ENCODE measurements at places on chromosomes 1 and 21.

DNA sequence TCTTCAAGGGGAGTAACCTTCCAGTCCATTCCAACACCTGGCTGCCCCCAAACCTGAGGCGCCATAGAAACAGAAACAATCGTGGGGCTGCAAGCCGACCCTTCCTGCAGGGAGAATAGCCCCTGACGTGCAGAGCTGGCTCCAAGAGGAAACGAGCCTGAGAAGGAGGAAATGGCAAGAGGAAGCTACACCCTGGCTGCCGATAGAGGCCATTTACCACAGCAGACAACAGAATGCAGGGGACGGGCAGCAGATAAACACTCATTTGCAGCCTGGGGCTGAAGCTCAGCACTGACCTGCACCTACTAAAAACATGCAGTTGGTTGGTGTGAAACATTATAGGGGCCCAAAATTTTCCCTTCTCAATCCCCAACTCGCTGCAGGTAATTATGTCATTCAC is 8.7 kb upstream of the TDRD10 start:
- no peak for DNase-seq

DNA sequence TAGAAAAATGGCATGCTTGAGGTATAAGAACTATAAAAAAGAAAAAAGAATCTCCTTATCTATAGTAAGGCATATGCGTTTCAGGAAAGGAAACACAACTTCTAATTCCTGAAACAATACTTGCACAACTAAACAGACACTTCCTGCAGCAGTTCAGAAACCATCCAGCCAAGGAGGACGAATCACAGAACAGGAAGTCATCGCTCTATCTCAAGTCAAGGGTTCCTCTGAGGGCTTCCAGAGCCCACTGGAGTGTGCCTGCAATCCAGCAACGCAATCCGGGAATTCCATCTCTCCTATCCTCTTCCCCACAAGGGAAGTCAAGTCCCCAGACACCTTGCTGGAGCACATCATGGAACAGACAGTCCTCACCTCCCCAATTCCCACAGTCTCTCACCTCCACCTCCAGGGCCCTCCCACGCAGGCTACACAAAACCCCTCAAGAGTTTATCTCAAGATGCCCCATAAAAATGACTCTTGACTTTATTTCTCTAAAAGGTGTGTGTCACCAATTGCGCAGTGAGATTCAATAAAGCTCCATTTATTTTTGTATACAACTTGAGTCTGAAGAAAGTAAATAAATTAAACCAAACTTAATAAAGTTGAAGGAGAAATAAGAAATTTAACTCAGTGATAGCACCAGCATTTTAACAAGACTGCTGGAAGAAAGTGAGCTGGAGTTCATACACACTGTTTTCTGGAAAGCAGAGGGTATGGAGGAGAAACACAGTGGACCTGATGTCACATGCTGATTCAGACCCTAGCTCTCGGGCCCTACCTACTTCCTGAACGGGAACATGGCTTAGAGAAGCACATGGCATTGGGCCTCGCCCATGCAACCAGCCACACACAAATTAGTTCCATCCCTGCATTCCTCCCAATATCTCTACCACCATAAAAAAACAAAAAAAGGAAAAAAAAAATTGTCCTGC is 39.9 kb downstream of the SIPA1L2 start:
- DNase-seq, result no peak

DNA sequence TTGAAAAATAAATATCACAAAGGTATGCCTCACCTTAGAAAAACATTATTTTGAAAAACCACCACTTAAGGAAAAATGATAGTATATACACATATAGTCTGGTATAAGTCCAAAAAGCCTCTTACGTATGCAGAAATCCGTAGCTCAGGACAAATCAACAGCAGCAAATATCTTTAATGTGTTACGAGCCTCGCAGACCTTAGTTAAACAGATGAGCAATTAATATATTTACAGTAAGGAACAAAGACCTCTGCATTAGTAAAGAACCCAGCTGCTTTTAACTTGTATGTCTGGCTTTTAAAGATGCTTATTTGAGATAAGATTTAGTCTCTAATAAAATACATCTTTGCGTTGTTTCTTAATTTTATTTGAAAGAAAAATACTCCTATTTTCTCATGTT is 79.9 kb upstream of the CHRM3 start:
- no peak for DNase-seq

GRCh38 chr1:112418099-112418892 is 22.3 kb downstream of the CTTNBP2NL start:
- DNase-seq, result no peak

DNA sequence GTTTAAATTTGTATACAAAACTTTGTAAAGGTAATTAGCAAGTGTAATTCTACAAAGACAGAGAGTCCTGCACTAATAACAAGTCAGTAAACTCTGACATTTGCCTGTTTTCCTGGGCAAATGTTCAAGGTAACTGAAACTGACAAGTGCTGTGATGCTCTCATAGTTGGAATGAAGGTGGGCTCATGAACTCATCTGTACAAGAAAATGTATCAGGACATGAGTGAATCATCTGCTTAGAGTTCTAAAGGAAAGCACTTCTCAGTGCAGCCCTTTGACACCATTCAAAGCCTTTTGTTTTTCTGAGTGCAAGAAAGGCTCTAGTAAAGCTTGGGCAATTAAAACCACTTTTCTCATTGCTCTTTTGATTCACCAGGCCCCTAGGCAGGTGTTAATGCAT is 91.5 kb downstream of the UROD start:
- no peak for DNase-seq

DNA sequence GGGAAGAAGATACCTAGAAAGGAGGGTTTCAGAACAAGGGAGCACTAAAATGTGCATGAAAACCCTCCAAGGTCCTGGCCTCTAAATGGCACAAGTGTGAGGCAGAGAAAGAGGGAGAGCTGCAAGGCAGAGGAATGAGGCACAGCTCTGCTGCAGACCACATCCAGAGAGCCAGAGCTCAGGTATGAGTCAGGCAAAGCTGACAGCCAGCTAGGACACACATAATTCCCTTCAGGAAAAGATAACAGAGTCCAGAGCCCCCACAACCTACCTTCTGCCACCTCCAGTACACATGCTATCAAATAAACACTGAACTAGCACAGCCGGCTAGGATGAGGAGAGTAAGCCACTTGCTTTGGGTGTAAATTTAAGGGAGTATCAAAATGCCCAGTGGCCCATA is 62.2 kb downstream of the HSF2BP start:
- no peak for DNase-seq

DNA sequence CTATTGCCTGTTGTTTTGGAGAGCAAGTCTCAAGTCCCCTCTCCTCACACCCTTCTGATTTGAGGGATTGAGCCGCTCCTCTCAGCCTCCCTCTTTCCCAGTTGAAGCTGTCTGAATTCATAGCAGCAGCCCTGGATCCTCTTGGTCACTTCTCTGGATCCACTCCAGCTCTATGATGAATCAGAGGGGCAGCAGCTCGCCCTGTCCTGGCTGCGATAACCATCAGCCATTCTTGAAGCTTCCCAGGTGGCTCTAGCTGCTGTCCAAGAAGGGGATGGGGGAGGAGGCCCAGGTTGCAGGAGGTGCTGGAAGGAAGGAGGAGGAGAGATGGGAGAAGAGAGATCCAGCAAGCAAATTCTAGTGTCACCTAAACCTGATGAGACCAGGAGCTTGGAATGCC is 31.3 kb downstream of the WNT4 start:
- DNase-seq, result no peak

- DNase-seq, result no peak
Observed at GRCh38 chr1:39047374-39048229, 21.5 kb downstream of the NDUFS5 start.

DNA sequence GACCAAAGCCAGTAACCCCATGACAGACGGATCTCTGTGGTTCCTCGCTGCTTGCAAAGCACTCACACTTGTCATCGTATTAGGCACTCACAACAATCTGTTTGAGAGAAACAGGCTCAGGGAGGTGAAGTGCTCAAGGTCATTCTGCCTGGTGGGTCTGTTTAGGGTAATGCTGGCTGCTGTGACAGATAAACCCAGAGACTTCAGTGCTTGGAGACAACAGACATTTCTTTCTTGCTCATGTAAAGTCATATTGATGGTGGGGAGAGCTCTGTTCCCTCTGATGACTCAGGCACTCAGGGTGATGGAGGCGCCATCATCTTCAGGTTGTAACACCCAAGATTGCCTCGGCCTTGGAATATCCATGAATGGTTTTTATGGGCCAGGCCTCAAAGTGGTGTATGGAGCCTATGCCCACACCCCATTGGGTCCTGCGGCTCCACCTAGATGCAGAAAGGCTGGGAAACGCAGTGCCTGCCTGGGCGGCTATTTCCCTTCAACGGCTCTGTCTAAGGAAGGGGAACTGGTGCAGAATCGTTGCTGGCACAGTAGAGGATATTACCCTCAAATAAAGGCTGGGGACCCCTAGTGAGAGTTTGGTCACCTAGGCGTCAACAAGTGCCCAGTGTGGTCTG is 71.6 kb upstream of the SELENON start:
- DNase-seq, result no peak

GRCh38 chr1:21077085-21077484 is 99.6 kb downstream of the EIF4G3 start:
- no peak for DNase-seq

DNA sequence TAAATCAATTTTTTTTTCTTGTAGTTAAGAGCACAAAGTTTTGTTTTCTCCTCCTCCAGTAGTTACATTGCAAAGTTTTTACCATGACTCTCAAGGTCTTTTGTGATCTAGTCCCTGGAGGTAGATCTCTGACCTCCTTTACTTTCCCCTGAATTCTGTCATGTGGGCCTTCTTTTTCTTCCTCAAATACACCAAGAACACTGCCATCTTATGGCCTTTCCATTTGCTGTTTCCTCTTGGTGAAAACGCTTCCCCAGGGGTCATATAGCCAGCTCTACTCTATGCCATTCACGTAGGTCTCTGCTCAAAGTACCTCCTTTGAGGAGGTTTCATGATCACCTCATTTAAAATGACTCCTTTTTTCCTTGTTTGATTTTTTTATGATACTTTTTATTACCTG is 2.7 kb downstream of the DDX20 start:
- DNase-seq, result no peak

GRCh38 chr1:207321790-207322645 is 540 bp downstream of the CD55 start:
- DNase-seq, result no peak

DNA sequence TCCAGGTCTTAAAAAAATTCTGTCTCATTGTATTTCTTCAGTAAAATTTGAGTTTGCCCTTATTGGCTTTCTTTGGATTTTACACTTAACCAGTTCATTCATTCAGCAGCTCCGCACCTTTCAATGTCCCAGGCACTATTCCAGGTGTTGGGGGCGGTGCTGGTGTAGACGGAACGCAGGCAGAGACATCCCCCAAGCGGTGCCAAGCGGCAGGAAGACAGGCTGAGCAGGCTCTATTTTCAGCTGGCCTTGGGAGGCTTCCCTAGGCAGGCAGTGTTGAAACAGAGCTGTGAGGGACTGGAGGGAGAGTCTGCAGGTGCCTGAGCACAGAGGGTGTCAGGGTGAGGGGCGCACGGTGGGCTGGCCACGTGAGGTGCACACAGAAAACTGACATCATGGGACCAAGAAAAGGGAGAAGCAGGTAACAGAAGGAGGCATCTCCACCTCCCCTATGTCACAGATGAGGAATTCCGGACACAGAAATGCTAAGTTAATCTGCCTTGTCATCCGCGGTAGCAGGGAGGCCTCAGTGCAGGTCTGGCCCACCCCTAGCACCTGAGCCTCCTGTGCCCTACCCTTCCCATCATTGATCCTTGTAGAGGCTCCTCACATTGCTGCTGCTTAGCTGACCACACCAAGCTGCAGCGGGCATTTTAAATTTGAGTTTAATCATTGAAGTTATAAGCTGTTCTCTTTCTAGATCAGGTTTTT is 40.8 kb downstream of the SLC37A1 start:
- no peak for DNase-seq

DNA sequence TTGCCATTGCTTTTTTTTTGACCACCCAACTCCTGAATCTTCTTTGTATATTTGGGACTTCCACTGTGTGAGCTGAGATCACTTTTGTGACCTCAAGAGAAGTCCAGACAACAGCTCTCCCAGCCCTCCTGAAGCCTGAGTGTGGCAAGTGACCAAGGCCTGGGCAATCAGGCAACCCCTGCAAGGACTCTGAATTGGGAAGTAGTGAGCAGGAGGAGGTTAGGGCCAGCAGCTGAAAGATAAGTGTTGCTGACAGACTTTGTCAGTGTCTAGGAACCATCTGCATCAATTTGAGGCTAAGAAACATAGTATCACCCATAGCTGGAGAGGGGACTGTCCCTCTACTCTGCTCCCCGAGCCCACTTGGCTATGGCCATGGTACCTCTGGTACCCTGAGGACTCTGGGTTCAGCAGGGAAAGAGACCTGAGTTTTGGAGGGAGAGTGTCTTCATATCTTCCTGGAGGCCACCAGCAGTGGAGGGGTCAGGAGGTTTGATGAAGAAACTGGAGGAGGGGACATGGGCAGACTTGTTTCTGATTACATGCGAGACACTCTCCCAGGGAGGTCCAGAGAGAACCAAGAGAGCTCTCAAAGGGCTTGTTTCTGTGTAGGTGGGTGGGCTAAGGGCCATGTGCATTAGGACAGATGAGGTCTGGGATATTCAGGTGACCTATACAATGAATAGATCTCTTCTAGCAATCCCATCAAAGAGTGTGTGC is 147.0 kb upstream of the DNAH14 start:
- DNase-seq, result no peak

DNA sequence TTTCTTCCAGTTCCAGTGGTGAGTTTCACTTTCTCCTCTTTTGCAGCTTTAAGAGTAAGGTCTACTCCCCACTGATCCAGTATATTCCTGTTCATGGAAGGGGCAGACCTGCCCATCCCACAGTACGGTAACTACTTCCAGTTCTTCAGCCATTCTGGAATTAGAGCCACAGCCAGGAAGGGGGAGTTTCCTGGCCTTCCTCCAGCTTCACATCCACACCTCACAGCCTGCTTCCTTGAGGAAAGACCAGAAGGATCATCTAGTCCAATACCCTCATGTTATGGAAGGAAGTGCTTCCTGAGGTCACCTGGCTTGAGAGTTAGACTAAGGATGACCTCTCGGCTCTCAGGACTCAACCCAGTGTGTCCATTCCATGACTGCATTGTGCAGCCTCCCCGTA is 597.8 kb downstream of the KIF26B start:
- DNase-seq, result no peak

DNA sequence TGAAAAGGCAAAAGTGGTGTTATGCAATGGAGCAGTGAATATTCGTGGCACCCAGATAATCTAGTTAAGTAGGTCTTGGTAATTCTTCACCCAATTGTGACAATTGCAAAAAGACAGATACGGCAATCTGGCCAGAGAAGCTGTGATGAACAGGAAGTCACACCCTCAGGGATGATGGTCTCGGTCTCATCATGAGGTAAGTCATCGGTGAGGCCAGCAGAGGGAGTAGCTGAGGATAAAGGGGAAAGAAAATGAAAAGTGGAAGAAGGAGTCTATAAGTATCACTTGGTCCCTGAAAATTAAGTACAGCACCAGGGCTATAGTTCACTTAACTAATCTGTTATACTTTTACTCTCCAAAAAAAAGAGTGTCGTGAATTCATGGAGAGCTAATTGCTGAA is 258.8 kb upstream of the NCAM2 start:
- no peak for DNase-seq

- no peak for DNase-seq
Observed at GRCh38 chr1:47630346-47630745, 192.5 kb downstream of the FOXD2 start.
